ENCODE measurements at places on chromosomes 7 and 10.
A peak's percentile ranks its signal among the peaks of the same experiment; 100 is the strongest.

DNA sequence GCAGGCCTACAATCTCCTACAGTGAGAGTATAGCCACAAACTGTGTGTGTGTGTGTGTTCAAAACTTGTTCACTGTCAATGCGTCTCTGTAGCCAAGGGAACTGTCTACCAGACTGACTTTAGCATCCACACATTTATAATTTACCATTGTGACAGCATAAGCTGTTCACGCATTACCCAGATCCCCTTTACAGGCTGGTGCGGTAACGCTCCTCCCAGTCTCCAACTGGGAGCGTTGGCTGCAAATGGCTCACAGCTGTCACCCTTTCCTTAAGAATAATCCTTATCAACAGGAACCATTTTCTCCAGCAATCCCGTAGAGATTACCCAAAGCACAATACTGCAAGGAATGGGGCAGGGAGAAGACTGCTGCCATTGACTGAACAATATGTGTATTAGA is 199.5 kb downstream of the GPAM start:
- no peak for DNase-seq

GRCh38 chr10:117092386-117092785 is 45.7 kb downstream of the VAX1 start:
- no peak for DNase-seq

GRCh38 chr10:6600224-6600987 is 20.3 kb upstream of the PRKCQ start:
- no peak for DNase-seq

GRCh38 chr10:99276848-99277486 is 41.3 kb upstream of the HPSE2 start:
- no peak for DNase-seq

- no peak for DNase-seq
These were observed 111.5 kb downstream of the BMPER start for GRCh38 chr7:34016876-34017275.

- DNase-seq = peak; percentile 81
These were observed 21.3 kb upstream of the HERPUD2 start for GRCh38 chr7:35716038-35716803.

DNA sequence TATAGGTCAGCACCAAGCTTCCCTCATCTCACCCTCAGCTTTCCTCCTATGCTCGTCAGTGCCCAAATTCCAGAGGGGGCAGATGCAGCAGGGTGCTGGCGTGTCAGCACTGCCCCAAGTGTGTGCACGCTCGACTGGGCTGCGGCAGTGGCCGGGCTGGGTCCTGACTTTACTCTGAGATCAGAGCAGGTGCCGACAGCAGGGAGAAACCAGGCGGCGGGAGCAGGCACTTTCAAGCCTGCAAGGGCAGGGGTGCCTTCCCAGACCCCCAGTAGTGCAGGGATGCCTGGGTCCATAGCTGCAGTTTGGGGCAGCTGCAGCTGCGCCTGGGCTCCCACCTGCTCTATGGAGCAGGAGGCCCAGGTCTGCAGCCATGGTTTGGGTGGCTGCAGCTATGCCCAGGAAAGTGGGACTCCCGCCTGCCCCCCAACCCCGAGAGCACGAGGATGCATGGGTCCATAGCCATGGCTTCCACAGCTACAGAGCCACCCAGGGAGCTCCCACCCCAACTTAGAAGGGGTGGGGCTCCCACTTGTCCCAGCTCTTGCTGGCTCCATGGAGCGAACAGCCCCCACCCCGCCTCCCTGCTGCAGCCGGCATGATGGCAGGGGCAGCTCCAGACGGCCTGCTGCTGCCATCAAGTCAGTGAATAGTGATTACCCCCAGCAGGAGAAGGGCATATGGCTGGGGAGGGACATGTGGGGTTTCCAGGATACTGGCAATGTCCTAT is 199.2 kb upstream of the KMT2E start:
- DNase-seq = no peak

- no peak for DNase-seq
These were observed 6.4 kb upstream of the CFAP69 start for GRCh38 chr7:90238583-90238982.

GRCh38 chr7:74272305-74273038 is 16.7 kb upstream of the CLIP2 start:
- DNase-seq = peak; percentile 82

DNA sequence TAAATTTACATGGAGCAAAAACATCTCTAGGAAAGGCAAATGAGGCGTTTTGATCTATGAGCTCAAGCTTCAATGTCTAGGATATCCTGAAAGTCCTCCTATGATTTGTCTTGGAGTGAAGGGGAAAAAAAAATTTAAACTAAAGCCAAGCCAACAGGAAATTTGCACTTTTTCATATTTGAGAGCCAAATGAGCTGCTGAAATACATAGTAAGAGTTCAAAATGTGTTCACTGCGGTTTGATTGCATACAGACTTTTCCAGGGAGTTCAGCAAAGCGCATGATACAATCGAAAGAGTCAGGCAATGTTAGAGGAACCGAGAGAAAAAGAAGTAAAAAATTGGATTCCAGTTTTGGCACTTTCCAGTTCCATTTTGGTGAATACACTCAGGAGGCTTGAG is 633.4 kb upstream of the MGMT start:
- DNase-seq = no peak

- peak; percentile 47 for DNase-seq
These were observed 274.9 kb upstream of the GALNT17 start for GRCh38 chr7:70856901-70857630.

DNA sequence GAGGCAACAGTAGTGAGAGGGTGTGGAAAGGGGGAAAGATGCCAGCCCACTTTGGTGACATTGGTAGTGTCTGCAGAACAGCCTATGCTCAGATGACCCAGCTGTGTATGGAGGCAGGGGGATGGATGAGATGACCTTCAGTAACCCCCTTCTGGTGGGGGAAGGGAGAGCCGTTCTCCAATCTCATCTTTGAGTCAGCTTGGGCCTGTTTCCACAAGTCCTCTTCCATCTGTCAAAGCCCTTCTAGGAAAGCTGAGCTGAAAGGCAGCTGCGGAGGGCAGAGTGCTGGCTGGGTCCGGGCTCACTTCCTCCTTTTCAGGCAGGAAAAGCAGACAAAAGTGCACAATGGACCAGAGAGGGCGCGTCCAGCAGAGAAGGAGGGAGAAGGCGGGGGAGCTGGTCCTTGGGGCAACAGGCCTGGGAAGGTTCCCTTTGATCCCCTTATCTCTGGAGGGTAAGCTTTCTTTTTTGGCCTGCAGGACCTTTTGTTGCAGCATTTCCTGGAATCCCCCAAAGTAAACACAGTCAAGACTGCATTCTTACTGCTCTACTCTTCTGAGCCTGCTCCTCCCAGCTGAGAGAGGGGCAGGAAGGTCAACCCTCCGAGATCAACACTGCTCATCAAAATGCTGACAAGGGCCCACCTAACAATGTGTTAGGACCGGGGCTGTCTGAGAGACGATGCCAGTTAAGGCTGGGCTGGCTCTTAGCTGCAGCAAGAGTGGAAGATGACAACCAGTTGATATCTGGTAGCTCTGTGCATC is 1.2 kb upstream of the LRMDA start:
- DNase-seq = peak; percentile 61

GRCh38 chr10:43297534-43297933 is 30.7 kb upstream of the RASGEF1A start:
- DNase-seq = no peak

DNA sequence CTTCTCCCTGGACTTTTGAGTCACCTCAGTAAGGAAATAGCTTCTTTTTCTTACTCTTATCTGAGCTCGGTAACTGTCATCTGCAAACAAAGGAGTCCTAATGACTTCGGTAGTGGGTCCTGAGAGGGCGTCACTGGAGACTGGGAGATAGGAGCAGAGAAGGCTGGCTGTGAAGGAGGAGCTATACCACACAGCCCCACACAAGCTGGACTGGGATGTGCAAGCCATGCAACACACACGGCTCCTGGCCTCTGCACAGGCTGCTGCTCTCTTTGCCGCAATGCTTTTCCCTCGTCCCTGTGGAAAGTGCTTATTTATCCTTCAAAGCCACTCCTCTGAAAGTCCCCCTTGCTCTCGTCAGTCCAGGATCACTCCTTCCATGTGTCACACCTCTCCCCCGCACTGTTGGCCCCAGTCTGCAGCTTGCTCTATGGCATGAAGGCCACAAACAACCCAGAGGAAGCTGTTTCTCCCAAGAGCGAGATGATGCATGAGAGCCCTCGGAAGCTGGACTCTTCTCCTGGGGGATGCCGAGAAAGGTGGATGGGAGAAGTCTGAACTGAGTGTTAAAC is 14.9 kb downstream of the TMEM273 start:
- DNase-seq = no peak

- peak; percentile 85 for DNase-seq
These were observed 78.9 kb downstream of the MKI67 start for GRCh38 chr10:128047351-128047750.

DNA sequence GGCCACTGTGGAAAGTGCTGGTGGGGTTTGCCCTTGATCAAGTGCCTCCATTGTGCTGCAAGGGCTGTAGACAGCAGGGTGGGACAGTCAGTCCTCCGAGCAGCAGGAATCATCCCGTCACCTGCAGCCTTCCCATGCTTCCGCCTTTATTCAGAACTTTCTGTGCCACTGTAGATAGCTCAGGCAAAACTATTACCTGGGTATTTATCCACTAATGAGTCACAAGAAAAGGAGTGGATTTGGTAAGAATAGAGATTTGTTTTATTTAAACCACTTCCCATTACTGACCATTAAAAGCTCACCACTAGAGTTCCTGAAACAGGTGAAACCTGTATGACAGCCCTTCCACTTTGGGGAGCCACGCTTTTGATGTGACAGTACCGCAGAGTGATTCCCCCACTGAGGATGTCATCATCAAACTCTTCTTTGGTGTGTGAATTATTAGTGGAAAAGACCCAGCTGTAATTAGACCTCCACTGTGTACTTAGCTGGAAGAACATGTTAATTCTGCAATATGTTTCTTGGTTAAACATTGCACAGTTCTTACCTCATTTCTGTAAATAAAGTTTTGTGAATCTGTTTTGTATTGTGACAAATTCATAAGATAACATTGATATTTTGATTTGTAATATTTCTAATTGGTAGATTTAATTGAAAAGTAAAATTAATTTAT is 208.8 kb downstream of the MLLT10 start:
- DNase-seq = no peak

DNA sequence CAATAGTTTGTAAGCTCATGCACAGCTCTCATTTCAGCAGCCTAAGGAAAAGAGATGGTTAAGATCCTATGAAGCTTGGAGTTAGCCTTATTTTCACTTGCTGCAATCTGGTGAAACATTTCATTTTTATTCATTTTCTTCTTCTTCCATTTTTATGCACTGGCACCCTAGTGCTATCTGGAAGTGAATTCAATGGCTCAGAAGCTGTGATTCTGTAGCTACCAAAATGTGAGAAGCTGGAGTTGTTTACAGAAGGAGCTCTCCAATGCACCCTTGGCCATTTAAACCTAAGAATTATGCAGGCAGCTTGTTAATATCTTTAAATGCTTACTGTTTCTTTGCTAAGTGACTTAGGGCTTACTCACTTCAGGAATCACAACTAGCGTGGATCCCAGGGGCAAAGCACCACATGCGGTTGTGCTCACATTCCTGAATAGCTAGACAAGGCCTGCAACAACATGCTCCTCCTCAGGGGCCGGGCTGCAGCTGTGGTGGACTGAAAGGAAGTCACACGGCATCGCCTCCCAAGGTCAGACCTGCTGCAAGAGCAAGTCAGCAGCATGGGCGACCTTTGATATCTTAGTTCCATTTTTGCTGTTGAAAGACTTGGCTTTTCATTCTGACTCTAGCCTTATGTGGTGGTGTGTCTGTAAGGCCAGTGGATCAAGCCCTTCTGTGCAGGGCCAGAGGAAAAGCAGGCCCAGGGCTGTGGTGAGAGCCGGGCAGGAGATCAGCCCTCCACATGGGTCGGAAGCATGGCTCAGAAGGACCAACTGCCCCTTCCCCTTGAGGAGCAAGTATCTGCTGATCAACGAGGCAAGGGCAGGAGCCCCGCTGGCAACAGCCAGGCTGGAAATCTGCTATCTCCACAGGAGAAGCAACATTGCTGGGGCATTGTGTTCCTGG is 91.9 kb upstream of the MBL2 start:
- DNase-seq = no peak

DNA sequence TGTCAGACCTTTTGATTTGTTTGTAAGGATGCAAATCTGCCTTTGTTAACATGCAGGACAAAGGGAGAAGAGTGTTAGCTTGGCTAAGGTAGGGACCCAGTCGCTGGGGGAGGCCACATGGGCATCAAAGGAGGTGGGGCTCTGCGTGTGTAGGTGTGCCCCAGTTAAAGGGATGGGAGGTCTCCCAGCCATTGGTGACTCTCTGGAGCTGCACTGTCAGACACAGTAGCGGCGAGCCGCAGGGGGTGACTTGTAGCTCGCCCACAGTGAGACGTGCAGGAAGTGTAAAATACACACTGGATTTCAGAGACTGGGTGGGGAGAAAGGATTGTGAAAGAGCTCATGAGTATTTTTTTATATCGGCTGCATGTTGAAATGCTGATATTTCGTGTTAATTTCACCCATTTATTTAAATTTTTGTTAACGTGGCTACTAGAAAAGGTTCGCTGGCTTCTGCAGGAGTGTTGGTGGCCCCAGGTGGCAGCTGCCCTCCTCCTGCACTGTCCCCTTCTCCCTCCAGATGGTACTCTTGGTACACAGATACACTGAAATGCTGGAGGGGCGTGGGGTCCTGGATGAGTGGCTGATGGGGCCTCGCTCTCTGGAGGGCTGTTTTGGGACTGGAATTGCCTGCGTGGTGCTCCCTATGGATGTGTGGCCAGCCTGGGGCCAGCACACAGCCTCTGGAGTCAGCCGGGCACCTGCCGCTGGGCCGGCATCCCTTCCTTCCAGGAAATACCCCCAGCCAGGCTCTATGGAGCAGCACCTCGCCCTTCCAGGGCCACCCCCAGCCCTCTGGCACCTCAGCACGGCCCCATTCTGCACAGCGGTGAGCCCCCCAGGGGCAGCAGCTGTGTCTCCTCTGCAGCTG is 59.2 kb downstream of the LHPP start:
- no peak for DNase-seq

GRCh38 chr7:30330134-30331111 is 46.0 kb downstream of the ZNRF2 start:
- no peak for DNase-seq

- peak; percentile 91 for DNase-seq
These were observed 23.6 kb downstream of the GNA12 start for GRCh38 chr7:2820508-2820934.

DNA sequence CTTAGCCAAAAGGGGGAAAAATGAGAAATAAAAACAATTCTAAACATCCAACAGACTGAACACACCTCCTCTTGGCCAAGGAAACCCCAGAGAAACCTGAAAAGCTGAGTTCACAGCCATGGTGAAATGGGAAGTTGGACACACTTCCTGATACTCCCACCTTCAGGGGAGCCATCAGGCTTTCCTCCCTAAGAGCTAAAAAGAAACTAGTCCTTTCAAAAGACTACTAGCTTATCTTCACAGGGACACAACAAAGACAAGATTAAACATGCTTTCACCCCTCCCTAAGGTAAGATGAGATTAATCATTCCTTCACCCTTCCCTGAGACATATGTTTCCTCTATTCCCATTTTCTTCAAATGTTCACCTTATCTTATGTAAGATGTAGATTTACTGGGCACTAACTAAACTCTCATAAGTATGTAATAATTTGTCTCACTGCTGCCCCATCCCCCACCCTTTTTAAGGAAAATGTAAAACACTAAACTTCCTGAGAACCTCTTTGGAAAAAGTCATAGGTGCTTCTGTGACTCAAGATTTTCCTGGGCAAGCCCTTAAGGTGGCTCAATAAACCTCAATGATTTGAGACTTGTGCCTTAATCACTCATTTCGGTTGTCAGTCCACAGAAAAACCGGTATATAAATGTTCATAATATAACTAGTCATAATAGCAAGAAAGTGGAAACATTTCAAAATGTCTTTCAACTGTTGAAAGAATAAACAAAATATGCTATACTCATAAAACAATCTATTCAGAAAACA is 40.5 kb downstream of the HTR7 start:
- no peak for DNase-seq

All from tibial artery (tissue), 4 donors.